ENCODE measurements at places on chromosomes 7 and 10.

DNA sequence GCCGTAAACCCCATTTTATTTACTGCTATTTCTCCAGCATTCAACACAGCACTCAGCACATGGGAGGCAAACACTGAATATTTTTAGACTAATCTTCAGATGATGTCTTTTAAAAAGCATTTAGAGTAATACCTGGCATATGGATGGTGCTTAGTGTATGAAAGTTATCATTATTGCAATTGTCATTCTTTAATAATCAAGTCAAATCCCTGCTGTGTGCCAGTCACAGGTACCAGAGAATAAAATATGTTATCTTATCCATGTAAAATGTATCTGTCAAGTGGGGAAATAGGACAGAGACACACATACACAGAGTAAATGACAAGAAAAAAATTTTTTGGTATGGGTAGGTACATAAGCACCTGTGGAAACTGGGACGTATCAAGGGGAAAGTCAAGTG lies 18.5 kb downstream of the ANKRD22 start:
- no peak for DNase-seq

DNA sequence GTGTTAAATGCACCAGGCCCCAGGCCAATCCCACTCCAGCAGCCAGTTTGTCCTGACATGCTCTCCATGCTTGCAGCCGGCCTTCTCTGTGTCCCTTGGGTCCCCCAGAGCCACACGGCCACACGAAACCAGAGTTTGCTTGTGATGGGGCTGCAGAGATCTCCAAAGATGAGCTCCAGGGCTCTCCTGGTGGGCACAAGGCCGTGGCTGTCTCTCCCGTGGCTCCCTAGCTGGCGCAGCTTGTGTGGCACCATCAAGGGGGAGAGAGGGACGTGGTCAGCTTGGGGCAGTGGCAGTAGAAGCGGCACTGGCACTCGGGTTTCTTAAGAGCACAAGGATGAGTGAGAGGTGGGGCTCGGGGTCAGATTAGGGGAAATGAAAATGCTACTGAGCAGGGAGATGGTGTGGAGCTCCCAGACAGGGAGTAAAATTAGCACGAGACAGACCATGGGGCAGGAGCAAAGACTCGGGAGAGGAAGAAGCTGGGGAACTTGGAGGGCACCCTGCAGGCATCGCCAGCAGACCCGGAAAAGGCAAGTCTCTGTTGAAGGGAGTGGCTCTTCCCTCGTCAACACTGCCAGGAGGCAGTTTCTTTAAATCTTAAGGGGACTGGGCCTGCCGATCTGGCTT lies 572.5 kb upstream of the FOXK1 start:
- DNase-seq = no peak

- DNase-seq = no peak
Observed at GRCh38 chr7:128919881-128920799, 9.6 kb upstream of the KCP start.

- no peak for DNase-seq
Observed at GRCh38 chr10:129849452-129849750, 114.7 kb downstream of the EBF3 start.
